Amygdala (tissue), 56 donors: ENCODE measurements at places on chromosomes 7 and 10.

GRCh38 chr10:86992929-86993328 is 24.6 kb downstream of the ADIRF start:
- DNase-seq: no peak

DNA sequence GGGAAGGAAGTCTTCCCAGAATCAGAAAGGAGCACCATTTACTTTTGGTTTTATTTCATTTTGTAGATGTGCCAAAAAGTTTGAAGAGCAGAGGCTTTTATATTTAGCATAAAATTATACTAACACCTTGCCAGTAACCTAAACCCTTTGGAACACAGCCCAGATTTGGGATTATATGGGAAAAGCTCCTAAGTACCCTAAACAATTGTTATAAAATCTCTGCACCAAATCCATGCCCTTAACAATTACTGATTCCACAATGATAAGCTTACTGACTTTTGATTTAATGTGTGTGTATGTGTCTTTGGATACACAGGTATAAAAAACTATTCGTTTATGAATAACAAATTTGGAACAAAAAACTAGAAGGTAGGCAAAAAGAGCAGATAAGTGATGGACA is 39.0 kb upstream of the TMEM229A start:
- no peak for DNase-seq

DNA sequence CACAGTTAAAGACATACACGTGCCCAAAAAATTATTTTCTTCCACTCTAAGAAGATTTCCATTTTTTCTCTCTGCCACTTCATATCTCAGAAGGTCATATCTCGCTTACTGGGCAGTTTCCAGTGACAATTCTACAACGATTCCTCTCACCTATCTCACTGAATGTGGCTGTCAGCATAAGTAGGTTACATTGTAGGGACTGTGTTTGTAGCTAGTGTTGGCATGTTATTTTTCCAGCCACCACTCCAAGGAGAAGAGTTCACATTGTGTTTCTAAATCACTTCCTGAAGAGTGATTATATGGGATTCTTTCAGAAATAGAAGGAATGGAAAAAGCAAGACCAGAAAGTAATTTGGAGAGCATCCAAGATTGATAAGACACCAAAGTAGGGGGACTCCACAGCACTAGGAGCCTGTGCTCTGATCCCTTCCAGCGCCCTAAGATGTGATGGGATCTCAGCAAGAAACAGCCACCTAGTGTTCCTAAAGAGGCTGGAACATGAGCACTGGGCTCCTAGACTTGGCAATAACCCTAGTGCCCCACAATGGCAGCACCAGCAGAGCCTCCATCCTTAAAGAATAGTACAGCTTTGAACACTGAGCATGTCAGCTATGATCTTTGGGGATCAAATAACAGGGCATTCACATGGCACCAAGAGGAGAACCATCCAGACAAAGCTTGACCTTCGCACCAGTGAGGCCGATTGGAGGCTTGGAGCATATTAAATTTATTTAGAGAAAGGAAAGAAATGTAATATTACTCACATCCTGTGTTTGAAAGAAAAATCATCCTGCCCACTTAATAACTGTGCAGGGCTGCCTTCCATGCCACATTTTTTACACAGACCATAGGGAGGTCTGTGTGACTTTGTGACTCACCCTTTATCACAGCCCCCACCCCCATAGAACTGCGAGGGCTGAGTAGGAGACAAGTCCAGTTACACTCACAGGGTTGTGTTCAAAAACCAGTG is 51.8 kb downstream of the CAV1 start:
- no peak for DNase-seq

GRCh38 chr7:45027774-45028114 is 27.7 kb downstream of the CCM2 start:
- DNase-seq: no peak

- DNase-seq: no peak
Observed at GRCh38 chr7:137652721-137653120, 194.1 kb downstream of the DGKI start.

DNA sequence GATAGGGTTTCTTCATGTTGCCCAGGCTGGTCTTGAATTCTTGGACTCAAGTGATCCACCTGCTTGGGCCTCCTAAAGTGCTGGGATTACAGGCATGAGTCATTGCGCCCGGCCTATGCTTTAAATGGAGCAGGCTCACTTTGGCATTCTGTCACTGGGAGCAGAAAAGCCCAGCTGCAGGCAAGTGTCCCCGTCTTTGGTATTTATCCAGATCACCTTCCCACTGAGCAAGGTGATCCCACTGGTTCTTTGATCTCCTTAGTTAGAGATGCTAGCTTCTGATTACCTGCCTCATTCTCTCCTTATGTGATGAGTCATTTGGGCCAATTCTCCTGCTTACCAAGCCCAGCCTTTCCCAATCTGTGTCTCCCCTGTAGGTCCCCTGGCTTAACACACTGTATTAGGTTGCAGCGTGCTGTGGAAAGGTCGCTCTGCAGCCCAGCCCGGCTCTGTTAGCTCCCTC is 39.3 kb downstream of the SPDYE5 start:
- DNase-seq: no peak

GRCh38 chr7:114628362-114628761 is 213.7 kb downstream of the FOXP2 start:
- no peak for DNase-seq

DNA sequence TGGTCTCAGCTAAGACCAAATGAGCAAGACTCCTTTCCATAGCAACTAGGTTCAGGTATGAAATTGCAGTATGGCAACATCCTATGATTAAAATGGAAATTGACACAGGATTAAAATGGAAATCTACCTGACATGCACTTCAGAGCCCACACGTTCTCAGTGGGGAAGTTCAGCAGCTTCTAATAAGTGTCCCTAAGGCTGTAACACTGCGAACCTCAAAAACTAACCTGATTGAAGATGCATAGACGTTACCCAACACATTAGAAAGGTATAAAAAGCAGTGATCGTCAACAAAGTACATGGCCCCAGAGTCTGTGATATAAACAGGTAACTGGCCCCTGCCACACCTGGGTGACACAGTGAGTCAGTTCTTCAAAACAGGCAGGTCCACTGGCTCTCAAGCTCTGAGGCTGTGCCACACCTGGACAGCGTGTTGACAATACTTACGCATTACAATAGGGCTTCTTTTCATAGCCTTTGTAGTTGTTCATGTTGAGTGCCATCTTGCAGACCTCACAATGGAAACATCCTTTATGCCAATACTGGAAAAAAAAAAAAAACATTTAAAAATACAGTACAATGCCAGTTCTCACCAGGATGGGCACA is 274.9 kb upstream of the NEBL start:
- no peak for DNase-seq

- peak; percentile 53 for DNase-seq
Observed at GRCh38 chr10:122154545-122155366, 116.3 kb upstream of the BTBD16 start.

- no peak for DNase-seq
Observed at GRCh38 chr10:100528921-100529474, 673 bp downstream of the NDUFB8 start.

- DNase-seq: no peak
Observed at GRCh38 chr10:91434041-91434440, 23.9 kb downstream of the HECTD2 start.
